ENCODE measurements at places on chromosomes 4 and X.

GRCh38 chr4:177222781-177223180 lies 86.9 kb upstream of the NEIL3 start:
- DNase-seq, result no peak

DNA sequence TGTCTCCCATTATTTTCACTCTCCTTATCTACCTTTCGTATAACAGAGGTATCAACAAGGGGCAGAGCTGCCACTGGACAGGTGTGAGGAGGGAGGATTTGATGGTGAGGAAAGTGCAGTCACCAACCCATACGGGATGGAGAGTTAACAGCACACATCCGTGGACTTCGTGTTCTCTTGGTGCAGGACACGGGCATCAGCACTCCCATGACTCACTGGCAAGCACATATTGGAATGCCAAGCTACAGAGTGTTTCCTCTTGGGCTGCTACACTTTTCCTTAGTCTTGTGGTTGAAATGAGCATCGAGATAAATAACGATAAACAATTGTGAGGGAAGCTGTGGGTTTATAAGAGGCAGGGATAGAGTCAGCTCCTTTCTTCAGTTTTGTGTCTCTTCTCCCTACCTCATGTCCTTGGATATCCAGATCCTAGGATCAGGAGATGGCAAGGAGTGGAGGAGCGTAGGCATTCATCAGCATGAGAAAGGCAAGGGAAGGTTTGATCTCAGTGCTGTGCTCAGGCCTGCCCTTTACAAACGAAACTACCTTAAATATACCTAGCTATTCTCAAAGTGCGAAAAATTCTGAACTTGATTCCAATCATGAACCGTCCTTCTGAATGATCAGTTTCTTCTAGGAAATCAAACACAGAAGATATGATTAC lies 96.3 kb downstream of the ZNF827 start:
- no peak for DNase-seq

- no peak for DNase-seq
Observed at GRCh38 chr4:26132858-26133257, 188.0 kb upstream of the RBPJ start.

DNA sequence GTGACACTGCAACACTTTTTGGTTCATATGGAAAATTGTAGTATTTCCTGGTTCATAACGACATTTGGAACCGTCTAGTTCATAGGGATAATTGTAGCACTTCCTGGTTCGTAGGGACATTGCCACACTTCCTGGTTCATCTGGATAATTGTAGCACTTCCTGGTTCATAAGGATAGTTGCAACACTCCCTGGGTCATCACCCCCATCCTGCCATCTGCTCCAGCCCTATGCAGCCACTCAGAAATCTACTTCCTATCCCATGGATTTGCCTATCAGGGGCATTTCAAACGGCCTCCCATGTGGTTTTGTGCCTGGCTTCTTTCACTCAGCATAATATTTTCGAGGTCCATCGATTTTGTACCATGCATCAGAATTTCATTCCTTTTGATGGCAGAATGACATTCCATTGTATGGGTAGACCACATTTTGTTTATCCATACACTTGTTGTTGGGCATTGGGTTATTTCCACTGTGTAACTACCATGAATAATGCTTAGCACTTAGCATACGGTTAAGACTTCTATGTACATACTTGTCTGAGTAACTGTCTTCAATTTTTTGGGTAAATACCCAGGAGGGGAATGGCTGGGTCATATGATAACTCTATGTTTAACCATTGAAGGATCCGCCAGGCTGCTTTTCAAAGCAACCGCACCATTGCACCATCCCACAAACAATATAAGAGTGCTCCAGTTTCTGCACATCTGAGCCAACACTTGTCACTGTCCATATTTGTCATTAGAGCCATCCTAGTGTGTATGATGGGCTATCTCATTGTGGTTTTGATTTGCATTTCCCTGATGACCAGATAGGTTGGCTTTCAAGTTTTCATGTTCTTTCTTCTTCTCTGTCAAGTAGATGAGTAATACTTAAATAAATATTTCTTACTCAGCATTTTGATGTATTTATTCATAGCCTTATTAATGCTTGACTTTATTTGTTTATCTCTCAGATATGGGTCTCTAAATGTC lies 58.3 kb upstream of the CD99 start:
- no peak for DNase-seq

DNA sequence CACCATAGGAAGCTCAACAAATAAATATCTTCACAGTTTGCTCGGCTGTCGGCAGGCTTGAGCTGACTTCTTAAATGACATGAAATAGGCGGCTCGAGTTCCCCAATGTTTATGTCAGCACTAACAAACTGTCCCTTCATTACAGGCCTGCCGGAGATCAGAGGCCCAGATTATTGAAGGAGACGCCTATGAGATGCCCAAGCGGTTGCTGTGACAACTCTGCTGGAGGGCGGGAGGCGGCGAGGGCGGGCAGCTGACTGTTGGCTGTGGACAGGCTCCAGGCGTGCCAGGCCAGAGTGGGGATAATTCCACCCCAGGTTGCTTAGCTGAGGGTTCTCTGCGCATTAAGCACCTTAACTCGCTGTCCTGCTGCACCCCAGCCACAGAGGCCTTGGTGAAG lies 39.2 kb upstream of the MSX1 start:
- DNase-seq, result no peak

- DNase-seq, result no peak
Observed at GRCh38 chr4:83692028-83692427, 156.1 kb downstream of the GPAT3 start.

DNA sequence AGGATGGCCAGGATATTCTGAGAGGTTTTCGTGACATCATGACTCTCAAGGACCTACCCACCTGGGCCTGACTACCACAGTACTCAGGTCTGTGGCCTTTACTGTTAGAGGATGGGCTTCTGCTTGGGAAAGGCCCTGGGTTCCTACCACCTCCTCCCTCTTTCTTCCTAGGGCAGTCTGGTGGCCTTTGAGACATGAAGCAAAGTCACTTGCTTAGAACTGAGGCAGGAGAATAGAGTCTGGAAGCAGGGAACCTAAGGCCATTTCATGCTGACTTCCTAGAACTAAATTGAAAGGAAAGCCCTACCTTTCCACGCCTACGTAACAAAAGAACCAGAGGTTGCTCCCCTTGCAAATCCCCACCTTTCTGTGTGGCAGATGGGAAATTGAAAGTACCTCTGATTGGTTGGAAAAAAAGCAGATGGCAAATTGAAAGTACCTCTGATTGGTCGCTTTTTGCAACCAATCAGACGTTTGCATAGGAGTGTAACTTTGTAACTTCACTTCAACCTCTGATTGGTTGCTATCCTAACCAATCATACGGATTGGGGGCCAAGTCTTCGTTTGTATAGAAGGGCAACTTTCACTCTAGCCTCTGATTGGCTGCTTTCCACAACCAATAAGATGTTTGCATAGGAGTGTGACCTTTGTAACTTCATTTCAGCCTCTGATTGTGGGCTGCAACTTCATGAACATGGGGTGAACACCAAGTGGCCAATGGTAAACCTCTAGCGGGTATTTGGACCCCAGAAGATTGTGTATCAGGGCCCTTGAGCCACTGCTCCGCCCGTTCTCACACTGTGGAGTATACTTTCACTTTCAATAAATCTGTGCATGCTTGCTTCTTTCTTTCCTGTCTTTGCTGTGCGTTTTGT lies 9.9 kb upstream of the AKAP14 start:
- DNase-seq, result no peak

DNA sequence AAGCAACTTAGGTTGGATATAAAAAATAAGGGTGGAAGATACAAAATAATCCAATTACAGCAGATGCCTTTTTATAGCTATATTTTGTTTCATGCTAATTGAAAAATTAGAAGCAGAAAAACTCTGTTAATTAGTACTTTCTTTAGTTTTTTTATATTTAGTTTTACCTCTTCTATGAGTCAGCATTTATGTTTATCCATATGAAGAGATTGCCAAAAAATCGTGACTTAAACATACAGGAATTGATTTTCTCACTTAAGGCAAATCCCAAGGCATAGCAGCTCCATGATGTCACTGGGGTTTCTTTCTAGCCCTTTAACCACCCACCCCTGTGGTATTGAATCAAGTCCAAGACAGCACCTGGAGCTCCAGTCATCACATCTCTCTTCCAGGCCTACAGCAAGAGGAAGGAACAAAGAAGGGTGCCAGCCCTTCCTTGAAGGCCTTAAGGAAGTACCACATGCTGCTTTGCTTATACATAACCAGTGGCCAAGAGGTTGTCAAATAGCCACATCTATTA lies 365.8 kb upstream of the TENM3 start:
- no peak for DNase-seq

DNA sequence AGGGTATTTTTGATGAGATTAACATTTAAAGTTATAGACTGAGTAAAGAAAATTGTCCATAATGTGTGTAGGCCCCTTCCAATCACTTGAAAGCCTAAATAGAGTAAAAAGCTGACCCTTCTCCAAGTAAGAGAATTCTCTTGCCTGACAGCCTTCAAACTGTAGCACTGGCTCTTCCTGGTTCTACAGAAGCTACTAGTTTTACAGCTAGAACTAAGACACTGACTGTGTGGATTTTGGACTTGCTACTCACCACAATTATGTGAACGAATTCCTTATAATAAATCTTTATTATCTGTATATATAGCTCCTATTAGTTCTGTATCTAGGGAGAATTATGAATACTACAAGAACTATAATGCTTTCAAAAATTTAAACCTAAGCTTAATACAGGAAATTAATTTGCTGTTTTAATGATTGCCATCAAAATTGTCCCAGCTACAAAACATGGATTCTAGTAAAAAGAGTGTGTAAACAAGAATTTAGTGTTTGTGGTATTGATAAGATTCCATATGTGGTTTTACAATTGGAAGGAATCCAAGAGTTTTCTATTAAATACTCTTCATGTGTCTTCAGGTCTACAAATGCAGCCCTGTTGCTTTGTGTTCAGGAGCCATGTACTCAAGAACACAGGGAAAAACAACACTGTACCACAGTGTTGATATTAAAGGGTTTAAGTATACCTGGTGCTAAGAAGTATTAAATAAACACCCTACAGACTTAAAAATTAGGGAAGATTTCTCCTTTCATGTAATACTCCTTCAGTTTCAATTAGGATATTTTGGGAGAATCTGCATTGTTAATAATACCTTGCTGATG lies 366.5 kb downstream of the CXXC4 start:
- DNase-seq, result no peak

- no peak for DNase-seq
Observed at GRCh38 chrX:43003939-43004338, 226.0 kb upstream of the PPP1R2C start.

DNA sequence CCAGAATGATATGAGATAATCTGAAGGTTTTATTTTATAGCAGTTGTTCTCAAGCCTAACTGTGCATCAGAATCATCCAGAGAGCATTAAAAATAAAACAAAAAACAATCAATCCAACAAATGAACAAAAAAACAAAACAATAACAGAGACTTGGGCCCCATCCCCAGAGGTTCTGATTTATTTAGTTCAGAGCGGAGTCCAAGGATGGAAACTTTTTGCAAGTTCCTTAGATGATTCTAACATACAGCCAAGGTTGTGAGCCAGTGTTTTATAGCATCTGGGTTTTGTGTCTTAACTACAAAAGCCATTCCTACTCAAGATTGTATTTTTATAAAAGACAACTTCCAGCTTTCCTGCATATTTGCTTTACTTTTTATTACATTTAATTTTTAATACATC lies 59.4 kb upstream of the GRPR start:
- no peak for DNase-seq

DNA sequence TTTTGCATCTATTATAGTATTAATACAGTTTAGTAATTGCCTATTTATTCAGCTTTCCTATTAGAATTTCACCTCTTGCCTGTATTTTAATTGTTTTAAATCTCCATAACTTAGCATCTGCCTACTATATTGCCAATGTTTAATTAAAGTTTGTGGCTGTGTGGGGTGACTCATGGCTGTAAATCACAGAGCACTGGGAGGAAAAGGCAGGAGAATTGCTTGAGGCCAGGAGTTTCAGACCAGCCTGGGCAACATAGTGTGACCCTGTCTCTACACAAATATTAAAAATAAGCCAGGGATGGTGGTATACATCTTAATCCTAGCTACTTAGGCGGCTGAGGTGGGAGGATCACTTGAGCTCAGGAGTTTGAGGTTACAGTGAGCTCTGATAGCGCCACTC lies 14.5 kb upstream of the CCSER1 start:
- no peak for DNase-seq

DNA sequence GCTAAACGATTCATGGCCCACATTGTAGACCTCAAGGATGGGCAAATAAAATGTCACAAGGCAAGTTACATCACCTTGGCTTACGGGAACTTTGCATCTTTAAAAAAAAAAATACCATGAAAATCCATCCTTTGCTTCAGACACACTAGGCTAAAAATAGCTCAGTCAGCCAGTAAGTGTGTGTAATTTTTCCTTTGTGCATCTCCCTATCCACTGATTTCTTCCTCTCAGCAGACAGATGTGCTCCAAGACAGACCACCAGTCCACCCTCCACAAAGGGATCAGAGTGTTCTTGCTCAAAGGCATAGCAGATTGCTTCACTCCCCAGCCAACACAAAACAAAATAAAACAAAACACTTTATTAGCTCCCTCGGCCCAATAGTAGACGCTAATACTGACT lies 14.6 kb downstream of the LDB2 start:
- no peak for DNase-seq

DNA sequence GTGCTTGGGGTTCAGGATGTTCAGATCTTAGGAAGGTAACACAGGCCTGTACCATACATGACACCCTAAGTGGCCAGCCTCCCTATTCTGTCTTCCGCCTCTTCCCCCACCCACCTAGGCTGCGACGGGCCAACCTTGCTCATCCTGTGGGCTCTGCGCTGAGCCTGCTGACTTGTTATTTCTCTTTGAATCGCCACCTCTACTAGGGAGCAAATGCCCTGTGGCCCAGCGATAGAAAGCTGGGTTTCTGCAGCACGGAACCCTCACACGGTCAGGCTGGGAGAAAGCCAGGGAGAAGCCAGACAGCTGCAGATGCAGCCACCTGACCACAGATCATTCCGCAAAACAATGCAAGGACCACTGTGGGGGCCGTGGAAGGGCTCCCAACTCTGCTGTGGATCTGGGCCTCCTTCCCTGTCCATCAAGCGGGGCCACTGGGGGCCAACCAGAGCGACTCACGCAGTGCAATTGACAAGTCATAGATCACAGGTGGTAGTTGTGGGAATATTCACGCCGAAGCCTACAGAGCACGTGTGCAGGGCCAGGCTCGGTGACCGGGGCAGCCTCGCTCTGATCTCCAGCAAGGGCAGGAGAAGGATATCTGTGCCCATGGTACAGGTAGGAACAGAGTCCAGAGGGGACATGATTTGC lies 227.5 kb downstream of the AFAP1 start:
- DNase-seq, result no peak

DNA sequence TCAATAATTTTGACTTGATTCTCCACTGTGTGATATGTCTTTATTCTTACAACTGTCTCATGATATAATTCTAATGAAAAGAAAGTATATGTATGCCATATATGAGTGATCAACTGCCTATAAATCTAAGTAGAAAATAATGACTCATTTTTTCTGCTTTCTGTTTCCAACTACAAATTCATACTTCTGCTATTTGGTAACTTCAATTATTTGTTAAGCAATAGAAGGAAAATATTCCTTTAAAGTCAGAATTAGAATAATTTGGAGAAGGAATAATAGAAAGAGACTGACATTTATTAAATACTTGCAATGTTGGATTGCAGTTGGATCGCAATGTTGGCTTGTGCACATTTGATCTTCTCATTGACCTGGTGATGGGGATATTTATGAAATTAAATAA lies 204.2 kb upstream of the PACRGL start:
- no peak for DNase-seq

GRCh38 chrX:38606821-38607220 lies 45.5 kb downstream of the TSPAN7 start:
- no peak for DNase-seq

GRCh38 chrX:38282049-38282448 lies 45.3 kb downstream of the RPGR start:
- DNase-seq, result no peak

GRCh38 chr4:156825074-156825473 lies 146.5 kb downstream of the PDGFC start:
- no peak for DNase-seq
